ENCODE measurements at places on chromosomes 11 and 22.

DNA sequence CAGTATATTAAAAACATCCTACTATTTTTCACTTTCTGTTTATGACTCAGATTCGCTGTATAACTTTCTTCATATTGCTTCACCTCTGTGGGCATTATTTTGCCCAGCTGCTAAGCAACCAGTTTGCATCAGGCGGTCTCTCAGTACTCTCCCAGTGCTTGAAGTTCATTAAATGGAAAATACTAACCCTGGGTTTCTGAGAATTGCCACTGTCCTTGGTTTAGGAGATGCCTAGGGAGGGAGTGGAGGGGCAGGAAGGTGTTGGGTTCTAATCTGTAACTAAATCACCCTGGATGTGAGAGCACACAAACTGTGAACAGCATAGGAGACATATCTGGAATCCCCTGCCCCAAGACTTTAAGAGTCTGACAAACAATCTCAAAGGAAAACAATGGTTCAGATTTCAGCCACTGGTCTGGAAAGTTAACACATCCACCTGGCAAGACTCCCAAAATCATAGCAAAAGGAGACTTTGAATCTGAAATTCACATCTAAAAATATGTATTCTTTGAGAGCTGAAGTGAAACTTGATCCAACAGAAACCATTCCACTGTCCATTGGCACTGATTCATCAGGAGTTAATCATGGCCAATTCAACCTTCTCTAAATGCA, 540.0 kb downstream of the SOX6 start:
- DNase-seq, result no peak

GRCh38 chr11:12798609-12799011, 124.4 kb downstream of the TEAD1 start:
- no peak for DNase-seq

DNA sequence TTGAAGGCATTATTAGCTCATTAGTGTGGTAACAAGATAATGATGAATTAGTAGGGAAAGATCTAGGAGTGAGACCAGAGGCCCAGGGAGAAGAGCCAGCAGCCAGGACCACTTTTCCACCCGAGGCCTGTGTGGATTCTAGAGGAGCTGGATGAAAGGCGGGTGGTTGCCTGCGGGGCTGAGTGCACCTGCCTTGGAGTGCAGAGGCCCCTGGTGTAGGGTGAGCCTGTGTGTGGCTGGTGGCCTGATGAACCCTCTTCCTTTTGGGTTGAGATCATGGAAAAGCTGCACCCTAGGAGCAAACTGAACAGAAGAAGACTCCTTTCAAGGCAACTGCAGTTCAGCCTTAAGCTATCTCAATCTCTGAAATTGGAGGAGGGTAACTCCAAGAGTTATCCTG, 5.9 kb upstream of the TP53AIP1 start:
- DNase-seq, result no peak

DNA sequence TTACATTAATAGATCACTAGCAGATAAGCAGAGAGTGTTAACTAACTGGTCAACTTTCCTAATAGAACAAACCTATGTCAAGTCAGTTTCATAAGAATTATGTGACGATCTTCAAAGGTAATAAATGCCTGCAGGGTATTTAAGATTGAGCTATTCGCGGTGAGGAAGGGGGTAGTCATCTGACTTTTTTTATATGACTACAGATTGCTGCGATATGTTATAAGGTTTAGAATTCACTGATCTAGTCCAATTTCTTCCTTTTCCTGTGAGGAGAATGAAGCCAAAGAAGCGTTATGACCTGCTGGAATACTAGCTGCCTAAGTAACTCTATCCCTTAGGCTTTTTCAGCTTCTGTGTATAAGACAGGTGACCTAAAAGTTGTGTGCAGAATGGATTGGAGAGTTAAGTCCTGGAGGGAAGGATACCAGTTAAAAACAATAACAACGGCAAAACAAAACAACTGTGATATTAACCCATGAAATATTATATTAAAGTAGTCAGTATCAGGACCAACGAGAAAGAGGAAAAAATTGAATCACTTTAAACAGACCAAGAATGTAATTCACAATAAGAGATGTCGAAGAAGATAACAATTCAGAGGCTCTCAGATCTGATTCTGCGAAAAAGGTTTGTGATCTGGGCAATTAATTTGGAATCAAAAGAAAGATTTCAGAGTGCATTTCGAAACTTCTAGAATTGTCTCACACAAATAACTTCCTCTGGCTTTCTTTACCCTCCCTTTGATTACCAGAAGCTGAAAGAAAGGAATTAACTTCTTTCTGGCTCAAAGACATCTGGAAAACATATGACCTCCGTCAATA, 630 bp downstream of the CASP4 start:
- DNase-seq, result no peak

DNA sequence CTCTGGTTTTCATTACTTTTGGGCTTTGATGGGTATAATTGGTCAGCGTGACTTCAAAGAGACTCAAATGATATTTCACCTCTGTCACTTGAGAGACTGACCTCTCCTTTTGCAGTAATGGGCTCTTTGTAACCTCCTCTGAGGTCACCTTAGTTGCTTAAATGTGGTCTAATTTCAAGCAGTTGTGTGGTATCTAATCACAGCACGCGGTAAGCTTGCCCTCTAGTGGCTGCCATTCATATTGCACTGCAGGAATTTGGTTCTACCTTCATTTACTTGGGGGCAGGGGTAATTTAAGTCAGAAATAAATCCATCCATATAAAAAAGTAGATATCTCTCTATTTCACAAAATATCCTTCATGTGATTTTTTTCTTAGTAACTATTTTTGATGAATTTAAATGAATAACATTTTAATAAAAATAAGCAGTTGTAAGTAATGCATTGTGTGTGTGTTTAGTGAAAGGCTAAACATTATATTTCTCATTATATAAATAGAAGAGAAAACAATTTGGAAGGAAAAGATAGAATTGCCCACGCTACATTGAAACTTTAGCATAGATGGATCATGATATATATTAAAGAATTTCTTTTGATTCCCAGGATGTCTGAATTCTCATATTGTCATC, 55.0 kb upstream of the ANO3 start:
- no peak for DNase-seq

GRCh38 chr11:19814421-19814820, 101.8 kb downstream of the NAV2 start:
- no peak for DNase-seq

GRCh38 chr22:50476868-50477267, 2.0 kb upstream of the SBF1 start:
- no peak for DNase-seq

DNA sequence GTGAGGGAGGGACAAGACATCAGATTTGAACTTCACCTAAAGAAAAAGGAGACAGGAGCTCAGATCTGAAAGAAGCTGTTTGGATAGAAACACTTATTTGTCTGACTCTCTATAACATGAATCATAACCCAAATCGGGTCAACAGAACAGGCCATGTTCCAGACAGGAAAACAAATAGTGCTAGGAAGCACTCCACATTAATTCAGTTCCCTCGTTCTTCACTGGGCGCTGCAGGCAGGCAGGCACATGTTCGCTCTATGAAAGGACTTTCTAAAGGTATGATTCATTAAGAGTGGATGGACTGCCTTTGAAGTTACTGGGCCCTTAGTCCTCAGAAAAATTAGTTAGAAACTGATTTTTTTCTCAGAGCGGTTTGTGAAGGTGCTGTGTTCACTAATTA, 137.5 kb upstream of the TRPC6 start:
- no peak for DNase-seq

DNA sequence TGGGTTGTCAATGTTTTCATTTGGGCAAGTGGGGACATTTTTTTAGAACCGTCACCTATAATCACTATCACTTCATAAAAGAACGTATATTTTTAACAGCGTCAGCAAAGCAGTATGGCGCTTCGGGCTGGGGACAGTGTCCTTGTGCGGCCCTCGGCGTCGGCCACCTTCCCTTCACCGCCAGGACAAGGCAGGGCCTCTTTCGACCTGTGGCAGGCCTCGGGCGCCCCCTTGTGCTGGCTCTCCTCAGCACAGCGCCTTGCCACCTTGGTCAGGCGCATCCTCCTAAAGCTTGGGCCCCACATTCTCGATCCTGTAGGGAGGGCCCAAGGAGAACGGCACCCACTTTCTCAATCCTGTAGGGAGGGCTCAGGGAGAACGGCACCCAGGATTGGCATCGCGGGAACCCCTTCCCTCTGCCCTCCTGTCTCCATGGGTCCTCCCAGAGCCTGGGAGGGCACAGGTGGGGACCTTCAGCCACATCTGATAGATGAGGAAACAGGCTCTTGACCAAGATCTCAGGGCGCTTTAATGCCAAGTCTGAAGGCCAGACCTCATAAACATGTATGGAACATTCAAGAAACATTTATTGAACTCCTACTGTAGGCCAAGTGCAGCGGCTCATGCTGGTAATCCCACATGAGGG, 11.5 kb upstream of the FADD start:
- DNase-seq, result no peak

DNA sequence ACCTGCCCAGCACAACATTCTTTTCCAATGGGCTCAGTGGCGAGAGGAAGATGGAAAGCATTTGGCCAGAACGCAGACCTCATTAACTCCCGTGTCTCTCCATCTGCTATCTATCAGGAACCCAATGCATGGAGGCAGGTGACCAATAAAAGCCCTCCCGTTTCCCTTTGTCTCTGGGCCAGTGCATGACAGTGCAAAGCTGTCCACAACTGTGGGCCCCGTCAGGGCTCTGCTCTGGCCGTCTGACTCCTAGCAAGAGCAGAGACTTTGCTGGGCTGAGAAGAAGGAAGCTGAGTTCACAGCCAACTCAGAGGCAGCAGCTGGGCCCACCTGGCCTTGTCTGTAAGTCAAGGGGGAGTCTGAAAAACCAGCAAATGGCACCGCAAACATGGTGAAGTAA, 177.8 kb downstream of the TENM4 start:
- no peak for DNase-seq

- no peak for DNase-seq
Measured at GRCh38 chr22:22039286-22040074, 56.9 kb upstream of the TOP3B start.

GRCh38 chr22:23522623-23523251, 57.4 kb downstream of the IGLL1 start:
- DNase-seq, result no peak

Data from GF-D8 (cell line).